Stimulated activated CD8-positive, alpha-beta memory T cell treated with anti-CD3 and anti-CD28 coated beads, Interleukin-7, amount 100 ng/mL, for 1 hour (primary cell): ENCODE measurements at places on chromosomes 4 and X.

GRCh38 chr4:150336676-150337412 is 245.1 kb upstream of the MAB21L2 start:
- DNase-seq, result no peak

DNA sequence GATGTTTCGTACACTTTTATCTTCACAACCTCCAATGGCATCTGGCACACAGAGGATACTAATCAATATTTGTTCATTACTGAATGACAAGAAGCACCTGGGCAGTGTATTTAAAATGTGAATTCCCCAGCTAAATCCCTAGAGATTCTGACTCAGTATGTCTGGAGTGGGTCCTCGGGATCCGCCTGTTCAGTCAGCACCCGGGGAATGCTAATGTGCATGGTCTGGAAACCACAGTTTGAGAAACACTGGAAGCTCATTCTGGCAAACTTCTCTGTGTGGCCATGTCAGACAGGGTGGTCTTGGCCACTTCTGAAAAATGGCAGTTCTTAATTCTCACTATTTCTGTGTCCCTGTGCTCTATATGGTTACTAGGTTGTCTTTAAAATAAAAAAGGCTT is 138.8 kb upstream of the VCX start:
- DNase-seq, result no peak

GRCh38 chr4:21733894-21734630 is 214.5 kb downstream of the KCNIP4 start:
- DNase-seq, result no peak

DNA sequence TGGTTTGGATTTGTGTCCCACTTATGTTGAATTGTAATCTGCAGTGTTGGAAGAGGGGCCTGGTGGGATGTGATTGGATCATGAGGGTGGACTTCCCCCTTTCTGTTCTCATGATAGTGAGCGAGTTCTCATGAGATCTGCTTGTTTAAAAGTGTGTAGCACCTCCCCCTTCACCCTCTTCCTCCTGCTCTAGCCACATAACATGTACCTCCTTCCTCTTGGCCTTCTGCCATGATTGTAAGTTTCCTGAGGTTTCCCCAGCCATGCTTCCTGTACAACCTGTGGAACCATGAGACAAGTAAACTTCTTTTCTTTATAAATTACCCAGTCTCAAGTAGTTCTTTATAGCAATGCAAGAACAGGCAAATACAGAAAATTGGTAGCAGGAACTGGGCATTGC is 138.7 kb downstream of the INPP4B start:
- no peak for DNase-seq

- no peak for DNase-seq
Observed at GRCh38 chrX:74250574-74250973, 53.4 kb upstream of the ZCCHC13 start.

DNA sequence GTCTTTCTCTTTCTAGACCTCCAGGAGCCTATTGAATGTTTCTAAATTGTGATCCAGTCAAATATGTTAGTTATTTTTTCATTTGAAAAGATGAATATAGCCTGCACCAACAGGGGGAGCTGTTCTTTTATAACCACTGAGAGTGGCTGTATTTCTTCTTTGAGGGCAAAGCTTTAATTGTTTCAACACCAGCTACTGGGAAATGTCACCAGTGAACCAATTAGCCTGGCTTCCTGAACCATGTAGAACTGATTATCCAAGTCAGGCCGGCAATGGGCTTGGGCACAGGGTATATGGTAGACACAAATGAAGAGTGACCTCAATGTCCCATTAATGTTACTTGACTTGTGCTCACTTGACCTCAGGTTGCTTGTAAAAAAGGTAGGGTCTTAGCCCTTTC is 4.8 kb upstream of the DAPP1 start:
- DNase-seq, result no peak

- no peak for DNase-seq
Observed at GRCh38 chr4:23166919-23167318, 474.2 kb downstream of the GBA3 start.

DNA sequence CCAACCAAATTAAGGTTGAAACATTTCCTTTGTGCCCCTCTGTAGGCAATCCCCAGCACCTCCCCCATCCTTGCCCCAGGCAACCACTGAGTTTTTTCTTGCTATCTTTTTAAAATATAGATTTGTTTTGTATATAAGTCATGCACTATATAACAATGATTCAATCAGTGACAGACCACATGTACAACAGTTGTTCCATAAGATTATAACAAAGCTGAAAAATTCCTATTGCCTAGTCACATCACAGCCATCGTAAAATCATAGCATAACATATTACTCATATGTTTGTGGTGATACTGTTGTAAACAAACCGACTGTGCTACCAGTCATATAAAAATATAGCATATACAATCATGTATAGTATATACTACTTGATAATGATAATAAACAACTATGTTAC is 211.9 kb upstream of the NRK start:
- no peak for DNase-seq

GRCh38 chr4:150379454-150379853 is 202.5 kb upstream of the MAB21L2 start:
- no peak for DNase-seq

DNA sequence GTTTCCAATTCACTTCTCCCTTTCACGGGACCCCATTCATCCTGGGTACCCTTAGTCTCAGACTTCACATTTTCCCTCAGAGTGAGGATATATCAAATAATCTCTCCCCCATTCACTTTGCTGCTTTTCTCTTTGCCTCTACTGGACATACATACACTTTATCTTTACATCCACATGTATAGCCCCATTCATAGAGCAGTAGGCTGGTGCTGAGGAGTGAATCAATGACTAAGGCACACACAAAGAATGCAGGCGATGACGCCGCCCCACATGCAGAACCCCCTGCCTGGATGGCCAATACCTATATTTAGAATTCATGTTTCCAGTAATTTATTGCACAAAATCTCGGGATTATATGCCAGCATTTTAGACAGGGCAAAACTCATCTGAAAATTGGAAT is 554.3 kb upstream of the TENM3 start:
- DNase-seq, result no peak

- DNase-seq, result no peak
Observed at GRCh38 chrX:32520789-32521188, 690.6 kb downstream of the DMD start.

DNA sequence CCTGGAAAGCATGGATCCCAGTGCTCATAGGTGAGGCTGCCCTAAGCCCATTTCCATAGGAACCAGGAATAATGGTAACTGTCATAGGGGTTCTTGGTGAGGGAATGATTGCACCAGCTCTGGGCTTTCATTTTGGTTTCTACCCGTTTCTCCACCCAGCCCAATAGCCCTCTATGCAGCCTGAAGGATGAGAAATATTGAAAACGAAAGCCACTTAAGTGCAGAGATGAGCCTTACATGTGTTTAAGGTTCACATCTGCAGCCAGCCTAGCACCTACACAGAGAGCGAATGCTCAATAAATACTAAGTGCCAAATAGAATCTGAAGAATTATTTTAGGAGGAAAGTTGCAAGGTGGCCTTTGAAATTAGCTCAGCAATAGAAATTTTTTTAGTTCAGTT is 60.4 kb downstream of the MCF2 start:
- no peak for DNase-seq

DNA sequence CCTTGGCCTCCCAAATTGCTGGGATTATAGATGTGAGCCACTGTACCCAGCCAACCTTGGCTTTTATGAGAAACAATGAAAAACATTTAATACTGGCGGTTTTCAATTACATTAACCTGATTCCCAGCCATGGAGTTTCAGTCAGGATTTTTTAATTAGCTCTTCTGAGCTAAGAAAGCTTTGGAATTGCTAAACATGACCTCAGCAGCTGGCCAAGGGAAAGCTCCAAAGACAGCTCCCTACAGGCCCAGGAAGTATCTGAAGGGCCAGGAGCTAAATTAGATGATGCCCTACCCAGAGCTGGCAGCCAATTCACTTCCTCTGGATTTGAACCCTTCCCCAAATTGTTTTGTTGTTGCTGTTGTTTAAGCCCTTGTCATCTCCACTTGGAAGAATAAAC is 26.5 kb upstream of the FUNDC1 start:
- no peak for DNase-seq
